ENCODE measurements at places on chromosomes 3 and 15.

DNA sequence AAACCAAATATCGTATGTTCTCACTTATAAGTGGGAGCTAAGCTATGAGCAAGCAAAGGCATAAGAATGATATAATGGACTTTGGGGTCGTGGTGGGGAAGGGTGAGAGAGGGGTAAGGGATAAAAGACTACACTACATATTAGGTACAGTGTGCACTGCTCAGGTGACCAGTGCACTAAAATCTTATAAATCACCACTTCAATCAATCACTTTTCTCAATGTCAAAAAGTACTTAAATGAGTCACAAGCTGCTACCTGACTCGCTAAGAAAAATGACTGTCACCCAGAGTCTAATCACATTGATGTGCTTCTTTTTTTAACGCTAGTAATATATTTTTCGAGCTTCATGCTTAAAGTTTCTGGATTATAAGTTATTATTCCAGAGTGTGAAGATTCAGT lies 95.5 kb downstream of the CBLB start:
- DNase-seq, result no peak

- no peak for DNase-seq
These were observed 27.9 kb downstream of the EIF1B start for GRCh38 chr3:40337136-40338108.

DNA sequence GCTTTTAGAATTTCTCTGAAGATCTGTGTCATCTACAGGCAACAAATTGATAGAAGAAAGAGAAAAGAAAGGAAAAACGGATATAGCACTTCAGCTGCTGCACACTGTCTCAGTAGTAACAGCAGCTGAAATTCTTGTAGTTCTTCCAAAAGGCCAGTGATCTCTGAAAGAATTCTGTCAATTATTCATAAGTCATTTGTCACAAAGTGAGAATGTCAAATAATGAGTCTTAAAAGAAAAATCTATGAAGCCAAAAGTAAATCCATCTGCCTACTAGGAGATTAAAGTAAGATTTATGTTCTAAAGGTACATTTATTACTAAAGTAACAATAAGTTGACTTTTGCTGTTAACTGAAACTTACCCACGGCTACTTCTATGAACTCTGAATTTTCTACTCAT lies 24.6 kb downstream of the IFT80 start:
- no peak for DNase-seq

DNA sequence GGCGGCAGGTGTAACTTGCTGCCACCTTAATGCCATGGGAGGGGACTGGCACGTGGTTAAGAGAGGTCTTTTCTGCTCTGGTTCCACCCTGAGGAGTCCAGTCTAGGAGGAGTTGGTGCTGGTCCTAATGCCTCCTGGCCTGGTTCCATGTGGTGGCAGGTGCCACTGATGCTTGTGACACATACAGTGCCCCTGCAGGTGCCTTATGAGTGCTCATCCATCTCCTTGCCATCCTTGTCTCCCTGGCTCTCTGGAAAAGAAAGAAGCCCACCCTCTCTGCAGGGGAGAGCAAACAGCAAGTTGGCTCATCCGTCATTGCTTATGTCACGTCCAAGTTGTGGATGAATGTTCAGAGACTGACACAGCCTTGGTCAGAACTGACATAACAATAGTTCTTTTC lies 175.8 kb upstream of the DPH6 start:
- no peak for DNase-seq

GRCh38 chr3:166444336-166444735 lies 607.1 kb upstream of the BCHE start:
- DNase-seq, result no peak

DNA sequence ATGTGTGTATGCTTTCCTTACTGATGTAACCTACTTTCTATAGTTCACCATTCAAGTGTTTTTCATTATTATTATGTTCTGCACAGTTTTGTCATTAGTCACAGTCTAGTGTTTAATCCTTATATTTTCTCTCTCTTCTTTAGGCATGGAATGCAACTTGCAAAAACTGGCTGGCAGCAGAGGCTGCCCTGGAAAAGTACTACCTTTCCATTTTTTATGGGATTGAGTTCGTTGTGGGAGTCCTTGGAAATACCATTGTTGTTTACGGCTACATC lies 6.9 kb downstream of the SUCNR1 start:
- no peak for DNase-seq

DNA sequence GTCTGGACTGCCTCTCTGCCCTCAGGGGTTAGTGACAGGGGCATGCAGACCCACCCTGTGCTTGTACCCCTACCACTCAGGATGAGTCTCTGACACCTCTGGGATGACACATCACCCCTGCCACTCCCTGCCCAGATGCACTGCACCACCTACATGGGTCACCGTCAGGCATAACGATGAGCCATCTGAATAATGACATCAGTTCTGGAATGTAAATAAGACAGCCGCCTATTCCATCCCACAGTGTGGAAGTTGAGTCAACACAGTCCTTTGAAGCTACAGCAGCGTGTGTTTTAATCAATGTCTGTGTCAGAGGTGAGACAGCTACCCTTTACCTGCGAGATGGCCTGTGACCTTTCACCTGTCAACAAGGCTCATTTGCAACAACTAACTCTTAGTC lies 268.7 kb upstream of the ARRDC4 start:
- DNase-seq, result no peak

DNA sequence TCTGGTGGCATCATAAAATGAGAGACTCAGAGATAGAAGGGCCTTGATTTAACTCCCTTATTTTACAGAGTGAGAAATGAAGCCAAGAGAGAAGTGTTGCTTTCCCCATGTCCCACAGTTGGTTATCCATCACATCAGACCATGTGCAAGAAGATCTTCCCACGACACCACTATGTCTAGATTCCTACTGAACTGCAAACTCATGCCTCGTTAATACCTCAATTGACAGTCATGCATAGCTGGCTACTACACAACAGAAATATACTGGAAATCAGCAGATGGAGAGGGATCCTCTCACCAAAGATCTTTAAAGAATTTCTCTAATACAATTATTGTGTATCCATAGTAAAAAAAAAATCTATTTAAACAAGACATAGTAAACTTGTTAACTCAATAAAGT lies 33.3 kb downstream of the PEAK1 start:
- DNase-seq, result no peak

- DNase-seq, result no peak
These were observed 574.8 kb downstream of the CADM2 start for GRCh38 chr3:85533586-85533985.

DNA sequence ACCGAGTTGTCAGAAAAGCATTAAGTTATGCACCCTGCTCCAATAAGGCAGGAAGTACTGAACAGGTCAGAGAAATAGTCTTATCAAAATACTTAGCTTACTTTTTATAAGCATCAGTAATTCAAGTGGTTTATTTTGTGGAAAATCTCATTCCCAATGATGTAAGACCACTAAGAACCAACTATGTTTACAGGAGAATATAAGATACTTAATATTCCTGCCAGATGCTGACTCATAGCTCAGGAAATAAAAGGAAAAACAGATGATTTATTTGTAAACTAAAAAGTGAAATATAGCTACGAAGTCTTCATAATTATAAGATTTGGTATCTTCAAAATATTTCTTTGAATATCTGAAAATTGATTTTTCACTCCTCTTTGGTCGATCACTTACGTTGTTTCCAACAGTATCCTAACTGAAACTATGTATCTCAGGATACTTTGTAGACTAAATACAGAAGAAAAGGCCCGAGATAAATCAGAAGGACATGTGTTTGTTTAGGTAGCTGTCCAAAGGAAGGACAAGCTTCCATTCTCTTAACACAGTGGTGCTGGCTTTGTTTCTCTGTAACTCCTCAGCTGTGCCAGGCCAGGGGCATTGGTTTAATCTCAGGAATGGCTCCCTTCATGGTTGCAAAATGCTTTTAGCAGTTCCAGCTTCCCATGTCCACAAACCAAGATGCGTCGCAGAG lies 295.8 kb downstream of the GBE1 start:
- DNase-seq, result no peak

- DNase-seq, result no peak
These were observed 15.1 kb upstream of the RAB7A start for GRCh38 chr3:128710816-128711433.
